ENCODE measurements at places on chromosomes 11 and 22.

DNA sequence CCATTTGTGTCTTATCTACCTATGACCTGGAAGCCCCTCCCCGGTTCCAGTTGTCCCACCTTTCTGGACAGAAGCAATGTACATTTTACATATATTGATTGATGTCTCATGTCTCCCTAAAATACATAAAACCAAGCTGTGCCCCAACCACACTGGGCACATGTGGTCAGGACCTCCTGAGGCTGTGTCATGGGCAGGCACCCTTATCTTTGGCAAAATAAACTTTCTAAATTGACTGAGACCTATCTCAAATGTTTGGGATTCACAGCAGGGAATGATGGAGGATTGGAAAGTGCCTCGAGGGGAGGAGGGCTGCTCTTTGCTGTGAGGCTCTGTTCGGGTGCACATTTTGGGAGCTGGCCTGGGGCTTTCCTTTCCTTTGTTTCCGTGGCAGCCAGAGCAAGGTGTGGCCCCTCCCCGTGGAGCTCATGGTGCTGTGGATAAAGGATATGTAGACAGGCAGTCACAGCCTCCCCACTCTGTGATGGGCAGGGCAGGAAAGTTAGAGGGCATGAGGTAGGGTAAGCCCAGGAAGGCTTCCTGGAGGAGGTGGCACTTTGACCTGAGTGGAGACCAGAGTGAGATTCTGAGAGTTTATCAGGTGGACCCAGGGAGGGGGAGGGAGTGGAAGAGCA is 615.6 kb downstream of the TBC1D22A start:
- DNase-seq: no peak

- DNase-seq: no peak
These were observed 53.0 kb downstream of the GRAMD1B start for GRCh38 chr11:123483058-123483457.

DNA sequence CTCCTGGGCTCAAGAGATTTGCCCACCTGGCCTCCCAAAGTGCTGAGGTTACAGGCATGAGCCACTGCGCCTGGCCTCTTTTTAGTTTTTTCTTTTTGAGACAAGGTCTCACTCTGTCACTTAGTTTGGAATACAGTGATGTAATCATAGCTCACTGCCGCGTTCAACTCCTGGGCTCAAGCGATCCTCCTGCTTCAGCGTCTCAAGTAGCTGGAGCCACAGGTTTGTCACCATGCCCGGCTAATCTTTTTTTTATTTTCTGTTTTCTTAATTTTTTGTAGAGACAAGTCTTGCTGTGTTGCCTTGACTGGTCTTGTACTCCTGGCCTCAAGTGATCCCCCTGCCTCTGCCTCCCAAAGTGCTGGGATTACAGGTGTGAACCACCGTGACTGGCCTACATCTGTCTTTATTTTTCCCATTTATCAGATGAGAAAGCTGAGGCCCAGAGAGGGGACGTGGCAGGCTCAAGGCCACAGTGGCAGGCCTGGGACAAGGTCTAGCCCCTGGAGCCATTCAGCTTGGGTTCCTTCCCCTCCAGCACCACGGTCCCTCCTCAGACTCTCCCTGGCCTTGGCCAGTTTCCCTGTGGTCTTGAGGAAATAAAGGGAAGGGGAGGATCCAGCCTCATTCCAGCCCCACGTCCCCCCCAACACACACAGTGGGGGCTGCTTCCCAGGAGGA is 2.8 kb upstream of the KDELR3 start:
- DNase-seq: no peak

DNA sequence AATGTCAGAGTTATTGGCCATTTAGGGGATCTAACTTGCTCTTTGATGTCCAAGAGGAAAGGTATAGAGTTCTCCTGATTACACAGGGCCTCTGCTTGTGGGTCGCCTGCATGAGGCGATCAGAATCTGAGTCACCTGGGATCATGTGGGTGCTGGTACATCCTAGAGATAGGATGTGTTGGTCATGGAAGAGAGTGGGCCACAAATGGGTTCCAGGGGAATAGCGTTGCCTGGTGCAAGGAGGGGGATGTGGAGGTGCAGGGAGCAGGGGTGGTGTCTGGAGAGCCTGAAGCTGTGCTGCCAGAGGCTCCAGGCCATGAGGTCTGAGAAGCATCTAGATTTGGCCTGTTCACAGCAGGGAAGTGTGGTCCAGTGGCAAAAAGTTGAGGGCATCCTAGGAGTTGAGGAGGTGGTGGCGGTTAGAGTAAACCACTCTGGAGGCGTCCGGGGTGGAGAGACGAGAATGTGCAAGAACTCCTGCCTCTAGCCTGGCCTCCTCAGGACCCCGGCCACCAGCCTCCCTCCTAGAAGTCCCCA is 92.8 kb downstream of the MED15 start:
- no peak for DNase-seq

DNA sequence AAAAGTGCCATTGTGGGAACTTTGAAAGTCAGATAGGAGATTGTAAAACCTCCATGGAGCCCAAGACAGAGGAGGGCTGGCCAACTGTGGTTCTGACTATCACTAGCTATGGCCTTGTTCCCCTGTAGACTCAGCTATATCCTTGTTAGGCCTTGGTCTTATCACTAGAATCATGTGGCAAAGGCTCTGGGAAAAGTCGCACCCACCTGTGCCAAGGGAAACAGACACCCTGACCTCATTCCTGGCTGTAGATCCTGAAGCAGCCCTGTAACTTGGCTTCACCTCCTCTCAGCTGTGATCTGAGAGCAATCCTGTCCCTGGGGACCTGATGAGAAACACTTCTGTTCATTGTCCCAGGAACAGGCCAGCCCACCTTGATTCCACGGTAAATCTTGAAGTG is 566.2 kb downstream of the TMEM135 start:
- DNase-seq: no peak

GRCh38 chr11:114293201-114293711 is 2.9 kb upstream of the NNMT start:
- DNase-seq: no peak

DNA sequence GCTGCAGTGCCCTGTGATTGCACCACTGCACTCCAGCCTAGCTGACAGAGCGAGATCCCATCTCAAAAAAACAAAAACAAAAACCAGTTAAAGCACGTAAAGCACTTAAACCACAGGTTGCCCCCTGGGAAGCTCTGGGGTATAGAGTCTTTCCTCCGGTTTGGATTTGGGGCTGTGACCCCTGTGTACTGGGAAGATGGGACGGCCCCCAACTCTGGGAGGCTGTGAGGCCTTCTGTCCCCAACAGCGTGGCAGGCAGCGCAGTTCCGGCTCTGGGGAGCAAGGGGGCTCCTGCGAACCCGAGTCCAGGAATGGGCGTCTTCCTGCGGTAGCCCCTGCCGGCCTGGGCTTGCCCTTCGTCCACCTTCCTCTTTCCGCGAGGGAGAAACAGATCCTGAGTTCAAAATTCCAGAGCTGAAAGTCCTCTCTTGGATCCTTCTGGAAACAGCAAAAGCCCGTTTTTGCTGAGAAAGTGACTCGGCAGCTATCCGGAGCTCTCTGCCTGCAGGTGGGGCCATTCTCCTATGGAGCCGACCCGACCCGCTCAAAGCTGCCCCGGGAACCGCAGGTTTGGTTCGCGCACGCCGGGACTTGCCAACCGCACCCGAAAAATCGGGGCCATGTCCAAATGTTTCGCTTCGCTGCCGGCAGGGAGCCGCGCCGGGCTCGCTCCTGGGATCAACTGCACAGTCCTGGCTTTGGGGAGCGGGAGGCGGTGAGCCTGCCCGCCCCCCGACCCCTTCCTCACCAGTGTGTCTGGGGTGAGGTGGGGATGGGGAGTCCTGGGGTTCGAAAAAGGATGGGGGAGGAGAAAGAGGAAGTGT is 36.3 kb upstream of the POLA2 start:
- DNase-seq: no peak

DNA sequence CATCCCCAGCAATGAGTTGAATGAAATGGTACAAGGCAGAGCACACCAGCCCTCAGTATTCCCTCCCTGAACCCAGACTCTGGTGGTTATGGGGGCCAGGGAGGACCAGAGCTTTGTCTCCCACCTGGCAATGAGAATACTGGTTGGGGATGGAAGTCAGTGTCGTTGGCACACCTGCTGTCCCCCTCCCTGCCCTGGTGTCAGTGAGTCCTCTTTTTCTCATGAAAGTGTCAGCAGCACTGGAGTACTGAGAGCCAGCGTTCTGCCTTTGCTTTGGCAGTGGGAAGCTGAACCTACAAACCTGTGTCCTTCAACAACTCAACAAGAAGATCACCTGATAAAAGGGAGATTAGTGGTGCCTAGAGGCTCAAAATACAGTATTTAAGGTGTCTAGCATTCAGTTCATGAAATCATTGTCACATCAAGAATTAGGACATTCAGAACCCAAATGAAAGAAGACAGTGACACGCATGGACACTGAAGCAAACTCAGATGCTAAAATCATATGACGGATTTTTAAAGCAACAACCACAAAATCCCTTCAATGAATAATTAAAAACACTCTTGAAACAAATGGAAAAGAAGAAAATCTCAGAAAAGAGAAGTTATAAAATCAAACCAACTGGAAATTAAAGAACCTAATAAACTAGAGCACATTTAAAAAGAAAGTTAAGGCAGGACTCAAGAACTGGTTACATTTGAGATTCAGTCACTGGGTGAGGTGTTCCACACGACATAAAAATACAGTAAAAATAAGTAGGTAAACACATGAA is 77.5 kb upstream of the VPREB1 start:
- DNase-seq: no peak

DNA sequence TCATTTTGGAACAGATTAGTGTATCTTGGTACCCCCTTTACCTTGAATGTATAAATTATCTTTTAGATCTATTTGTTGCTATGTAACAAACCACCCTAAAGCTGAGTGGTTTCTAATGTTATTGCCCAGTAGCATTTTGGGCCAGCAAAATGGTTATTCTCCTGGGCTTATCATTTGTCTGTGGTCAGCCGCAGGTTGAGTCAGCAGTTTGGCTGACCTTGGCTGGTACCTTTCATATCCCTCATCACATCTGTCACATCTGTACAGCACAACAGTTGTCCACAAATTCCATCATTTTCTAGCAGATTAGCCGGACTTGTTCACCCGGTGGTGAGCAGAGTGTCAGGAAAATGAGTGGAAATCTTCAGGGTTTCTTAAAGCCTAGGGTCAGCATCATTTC is 588.5 kb upstream of the ARHGAP42 start:
- DNase-seq: no peak

DNA sequence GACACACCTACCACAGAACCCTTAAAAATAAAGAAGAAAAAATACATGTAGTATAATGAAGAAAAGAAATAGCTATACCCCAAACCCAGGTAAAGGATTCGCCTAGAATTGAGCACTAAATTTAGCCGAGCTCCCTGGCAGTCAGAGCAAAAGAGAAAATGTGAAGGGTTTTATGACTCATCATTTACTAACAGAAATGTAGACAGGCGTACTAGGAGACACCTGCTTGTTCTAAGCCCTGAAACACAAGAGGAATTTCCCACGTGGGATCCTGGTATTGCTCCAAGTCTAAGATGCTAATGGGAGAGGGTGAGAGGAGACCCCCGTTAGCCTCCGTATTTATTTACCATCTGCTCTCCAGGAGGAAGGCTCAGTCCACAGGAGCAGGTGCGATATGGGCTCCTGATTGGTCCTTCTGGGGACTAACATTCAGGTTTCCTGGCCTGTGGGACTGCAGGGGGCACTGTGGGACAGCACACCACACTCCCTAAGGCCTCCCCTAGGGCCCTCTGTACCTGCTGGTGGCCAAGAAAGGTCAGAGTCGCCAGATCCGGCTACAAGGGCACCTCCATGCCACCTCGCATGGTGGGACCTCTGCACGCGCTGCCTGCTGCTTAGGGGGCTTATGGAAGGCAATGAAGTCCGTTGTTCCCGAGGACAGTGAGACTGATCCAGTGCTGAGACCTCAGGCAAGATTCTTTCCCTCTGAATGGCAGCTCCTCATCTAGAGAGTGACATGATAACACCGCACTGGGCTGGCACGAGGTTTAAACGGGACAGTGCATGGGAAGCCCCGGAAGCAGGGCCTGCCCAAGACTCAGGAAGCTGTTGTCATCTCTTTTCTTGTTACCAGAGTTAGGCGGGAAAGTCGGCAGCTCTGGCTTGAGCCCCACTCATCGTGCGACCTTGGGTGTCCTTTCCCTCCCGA is 25.8 kb downstream of the KCNC1 start:
- no peak for DNase-seq

GRCh38 chr11:58626934-58627483 is 4.5 kb downstream of the CNTF start:
- no peak for DNase-seq

GRCh38 chr22:25134451-25134850 is 65.2 kb upstream of the CRYBB3 start:
- DNase-seq: no peak

- DNase-seq: no peak
These were observed 49.2 kb downstream of the KREMEN1 start for GRCh38 chr22:29122041-29122440.

DNA sequence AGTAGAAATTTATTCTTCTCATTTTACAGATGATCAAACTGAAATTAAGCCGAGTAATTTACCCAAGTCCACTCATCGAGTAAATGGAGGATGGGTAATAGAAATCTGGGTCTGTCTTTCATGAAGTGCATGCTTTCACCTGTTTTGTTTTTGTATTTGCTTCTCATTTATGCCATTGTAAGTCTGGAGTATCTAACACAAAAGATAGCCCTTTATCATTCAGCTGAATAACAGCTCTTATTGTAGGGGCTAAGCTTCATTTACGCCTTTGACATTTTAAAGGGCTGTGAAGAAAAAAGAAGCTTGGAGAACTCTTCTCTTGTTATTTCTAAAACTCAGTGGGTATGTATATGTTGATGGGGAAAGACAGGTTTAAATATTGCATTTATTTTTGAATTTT is 1196.2 kb upstream of the TENM4 start:
- DNase-seq: no peak

DNA sequence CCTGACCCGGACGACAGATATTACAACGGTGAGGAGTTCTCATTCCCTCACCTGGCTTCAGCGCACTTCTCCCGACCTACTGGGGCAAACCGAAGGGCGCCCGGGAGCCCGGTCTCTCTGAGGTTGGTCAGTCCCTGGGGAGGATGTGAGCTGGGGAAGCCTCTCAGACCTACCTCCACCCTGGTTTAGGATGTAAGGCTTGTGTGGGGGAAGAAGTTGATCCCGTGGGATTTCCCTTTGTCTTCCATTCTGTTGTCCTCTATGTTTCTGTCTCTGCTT is 12.3 kb downstream of the ROBO3 start:
- no peak for DNase-seq

DNA sequence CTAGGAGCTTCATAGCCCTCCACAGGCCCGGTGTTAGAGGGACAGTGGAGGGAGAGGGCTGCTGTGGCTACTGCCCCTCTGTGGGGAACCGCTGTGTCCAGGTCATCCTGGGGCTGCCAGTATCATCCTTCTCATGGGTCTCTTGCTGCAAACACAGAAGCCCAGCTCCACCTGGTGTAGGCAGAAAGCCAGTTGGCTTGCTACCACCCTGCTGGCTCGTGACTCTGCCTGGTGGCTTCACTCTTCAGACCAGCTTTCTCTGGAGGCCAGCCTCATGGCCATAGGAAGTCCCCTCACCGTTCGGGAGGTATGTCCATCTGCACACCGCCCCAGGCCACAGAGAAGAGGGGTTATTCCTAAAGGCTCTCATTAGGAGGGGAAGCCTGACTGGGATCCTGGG is 19.4 kb upstream of the SUSD2 start:
- DNase-seq: no peak

GRCh38 chr22:42895087-42895486 is 38.0 kb upstream of the ARFGAP3 start:
- no peak for DNase-seq

GRCh38 chr11:76292583-76293188 is 86.4 kb upstream of the WNT11 start:
- no peak for DNase-seq
